ENCODE measurements at places on chromosomes 3 and 15.

DNA sequence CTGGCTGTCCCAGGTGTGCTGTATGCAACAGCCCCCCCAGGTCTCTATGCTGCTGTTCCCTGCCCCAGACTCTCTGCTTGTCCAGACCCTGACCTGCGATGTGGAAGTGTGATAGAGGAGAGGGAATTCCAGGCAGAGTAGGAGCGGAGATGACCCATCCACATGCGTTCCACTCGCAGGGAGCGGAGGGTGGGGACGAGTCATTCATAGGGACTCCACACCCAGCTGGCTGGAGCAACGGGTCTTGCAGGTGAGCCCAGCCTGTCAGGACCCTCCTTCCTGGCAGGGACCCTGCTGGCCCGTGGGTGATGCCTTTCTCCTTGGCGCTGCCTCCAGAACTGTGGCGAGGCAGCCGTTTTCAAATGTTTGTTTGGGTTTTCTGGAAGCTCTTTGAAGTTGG lies 58.8 kb downstream of the CEMIP start:
- no peak for DNase-seq

- no peak for DNase-seq
Measured at GRCh38 chr3:57966829-57967228, 41.4 kb upstream of the FLNB start.

DNA sequence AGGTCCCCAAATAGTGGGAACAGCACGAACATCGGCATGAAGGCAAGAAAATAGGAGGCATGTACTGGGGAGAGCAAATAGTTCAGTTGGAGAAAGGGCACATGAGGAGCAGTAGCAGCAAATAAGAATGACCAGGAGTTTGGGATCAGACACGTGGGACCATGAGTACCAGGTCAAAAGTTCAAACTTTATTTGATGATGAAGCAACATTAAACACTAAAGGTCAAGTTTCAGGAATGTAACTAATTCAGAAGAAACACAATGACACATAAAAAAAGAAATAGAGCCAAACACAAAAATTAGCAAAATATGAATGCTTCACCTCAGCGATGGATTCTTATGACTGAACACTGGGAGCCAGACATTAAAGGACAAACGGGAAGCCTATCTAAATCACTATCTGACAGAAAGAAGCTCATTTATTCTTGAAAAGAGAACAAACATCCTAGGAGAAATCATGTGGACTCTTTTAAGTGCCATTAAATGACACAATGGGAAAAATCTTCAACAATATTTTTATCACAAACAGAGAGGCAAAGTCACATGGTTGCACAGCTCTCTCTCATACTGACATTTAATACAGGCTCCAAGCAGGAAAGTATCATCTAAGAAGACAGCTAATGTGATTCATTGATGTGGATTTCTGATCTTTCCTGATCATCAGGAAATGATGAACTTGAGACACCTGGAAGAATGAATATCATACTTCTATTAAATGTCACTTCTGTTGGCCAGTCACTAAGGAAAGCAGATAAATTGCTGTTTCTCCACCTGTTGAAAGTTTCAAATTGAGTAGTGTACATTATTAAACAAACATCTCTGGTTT lies 216.9 kb upstream of the THBS1 start:
- no peak for DNase-seq

- no peak for DNase-seq
Measured at GRCh38 chr3:127770671-127771355, 51.5 kb downstream of the MGLL start.

DNA sequence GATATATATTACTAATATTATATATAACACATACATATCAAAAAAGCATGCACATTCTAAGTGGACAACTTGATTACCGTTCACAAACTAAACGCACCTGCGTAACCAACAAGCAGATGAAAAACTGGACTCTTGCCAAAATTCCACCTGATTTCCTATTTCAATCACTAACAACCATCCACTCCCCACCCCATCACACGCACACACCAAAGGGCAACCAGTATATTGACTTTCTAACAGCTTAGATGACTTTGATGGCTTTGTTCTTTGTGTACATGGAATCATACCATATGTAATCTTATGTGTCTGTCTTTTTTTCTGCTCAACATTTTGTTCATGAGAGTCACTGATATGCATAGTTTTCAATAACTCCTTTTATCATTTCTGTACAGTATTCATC lies 496.8 kb upstream of the ARRDC4 start:
- DNase-seq: no peak

DNA sequence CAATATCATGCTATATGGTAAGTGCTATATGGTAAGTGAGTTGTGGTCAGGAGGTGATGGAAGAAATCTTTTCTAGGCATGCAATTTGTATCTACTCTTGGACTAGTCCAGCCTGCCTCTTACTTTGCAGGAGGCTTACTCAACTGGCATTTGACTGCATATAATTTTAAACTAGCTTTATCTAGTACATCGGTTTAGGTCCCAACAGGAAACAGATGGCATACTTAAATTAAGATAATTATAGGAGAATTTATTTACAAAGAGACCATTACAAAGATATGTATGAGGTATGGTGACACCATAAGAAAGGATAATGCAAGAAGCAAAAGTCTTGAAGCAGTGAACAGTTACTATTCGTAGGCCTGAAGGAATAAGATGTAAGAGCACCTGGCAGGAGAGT lies 7.8 kb downstream of the SLC28A2 start:
- DNase-seq: no peak

GRCh38 chr15:48798319-48798718 lies 12.6 kb downstream of the CEP152 start:
- DNase-seq: no peak

DNA sequence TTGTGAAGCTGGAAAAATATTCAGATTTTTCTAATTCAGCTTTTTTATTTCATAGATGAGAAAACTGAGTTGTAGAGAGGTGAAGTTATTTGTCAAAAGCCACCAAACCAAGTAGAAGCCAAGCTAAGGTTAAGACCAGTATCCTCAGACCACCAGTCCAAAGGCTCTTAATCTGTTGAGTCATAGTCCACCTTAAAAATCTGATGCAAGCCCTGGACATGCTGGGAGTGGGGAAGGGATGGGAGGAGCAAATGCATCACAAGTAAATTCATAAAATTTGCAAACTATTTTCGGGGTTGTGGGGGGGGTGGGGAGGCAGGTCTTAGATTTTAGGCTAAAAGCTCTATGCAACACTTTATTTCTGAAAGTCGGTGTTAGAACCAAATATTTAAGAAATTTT lies 307.7 kb upstream of the SEMA6D start:
- no peak for DNase-seq

GRCh38 chr15:34109797-34110663 lies 8.1 kb downstream of the PGBD4 start:
- DNase-seq: no peak

DNA sequence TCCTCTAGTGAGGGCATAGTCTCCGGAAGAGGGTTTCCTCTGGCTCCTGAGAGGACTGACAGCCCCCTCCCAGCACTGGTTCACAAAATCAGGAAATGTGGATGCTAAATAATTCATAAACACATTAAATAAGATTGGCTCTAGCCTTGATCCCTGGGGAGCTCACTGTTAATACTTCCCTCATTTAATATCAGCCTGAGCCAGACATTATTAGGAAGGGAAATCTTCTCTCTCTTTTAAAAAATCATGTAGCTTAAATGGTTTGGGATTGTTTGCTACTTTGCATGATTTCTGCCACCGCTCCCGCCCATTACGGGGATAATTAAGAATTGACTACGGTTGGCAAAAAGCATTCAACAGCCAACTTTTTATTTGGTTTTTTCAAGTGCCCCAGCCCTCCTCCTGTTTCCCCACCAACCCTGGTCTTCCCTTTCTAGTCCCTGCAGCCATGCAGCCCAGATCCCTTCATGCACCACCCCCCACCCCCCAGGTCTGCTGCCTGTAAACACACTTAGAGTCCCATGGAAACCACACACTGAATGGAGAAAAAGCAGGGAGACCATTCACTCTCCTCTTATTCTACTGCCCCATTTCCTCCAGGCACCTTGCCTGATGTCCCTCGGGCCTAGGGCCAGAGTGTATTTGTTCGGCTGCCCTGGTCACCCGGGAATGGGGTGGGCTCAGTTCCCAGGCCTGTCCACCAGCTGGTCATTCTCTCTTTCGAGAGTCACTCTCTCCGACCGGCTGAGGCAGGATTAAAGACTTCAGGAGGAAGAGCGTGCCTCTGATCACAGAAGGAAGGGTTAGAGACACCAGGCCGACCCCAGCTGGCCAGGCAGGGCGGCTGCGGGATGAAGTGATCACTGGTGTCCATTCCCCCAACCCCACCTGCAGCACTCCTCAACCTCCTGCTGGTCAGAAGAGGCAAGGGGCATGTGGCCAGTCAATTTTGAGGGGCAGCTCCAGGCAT lies 45.1 kb downstream of the SEMA5B start:
- no peak for DNase-seq

DNA sequence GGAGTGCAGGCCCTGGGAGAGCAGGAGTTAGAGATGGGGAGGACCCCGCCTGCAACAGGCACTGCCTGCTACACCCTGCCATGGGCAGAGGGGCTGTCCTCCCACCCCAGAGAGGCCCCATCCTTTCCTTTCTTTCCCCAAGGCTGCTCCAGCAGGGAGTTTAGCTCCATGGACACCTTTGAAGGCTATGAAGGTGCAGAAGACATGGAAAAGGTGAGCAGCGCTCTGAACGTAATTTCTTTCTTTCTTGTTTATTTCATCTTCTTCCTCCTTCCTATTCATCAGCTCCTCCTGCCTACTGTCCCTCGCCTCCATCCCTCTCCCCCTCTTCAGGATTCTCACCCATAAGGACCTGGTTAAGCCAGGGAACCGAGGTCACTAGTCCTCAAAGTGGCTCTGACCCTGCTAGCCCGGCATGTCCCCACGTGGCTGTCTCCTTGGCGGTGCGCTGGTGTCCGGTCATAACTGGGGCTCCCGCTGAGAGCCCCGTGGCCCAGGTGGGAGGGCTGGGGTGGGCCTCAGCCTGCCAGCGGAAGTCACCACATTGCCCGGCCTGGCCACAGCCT lies 16.0 kb upstream of the ADIPOQ start:
- no peak for DNase-seq

GRCh38 chr15:100949691-100950090 lies 30.5 kb downstream of the LRRK1 start:
- DNase-seq: no peak

DNA sequence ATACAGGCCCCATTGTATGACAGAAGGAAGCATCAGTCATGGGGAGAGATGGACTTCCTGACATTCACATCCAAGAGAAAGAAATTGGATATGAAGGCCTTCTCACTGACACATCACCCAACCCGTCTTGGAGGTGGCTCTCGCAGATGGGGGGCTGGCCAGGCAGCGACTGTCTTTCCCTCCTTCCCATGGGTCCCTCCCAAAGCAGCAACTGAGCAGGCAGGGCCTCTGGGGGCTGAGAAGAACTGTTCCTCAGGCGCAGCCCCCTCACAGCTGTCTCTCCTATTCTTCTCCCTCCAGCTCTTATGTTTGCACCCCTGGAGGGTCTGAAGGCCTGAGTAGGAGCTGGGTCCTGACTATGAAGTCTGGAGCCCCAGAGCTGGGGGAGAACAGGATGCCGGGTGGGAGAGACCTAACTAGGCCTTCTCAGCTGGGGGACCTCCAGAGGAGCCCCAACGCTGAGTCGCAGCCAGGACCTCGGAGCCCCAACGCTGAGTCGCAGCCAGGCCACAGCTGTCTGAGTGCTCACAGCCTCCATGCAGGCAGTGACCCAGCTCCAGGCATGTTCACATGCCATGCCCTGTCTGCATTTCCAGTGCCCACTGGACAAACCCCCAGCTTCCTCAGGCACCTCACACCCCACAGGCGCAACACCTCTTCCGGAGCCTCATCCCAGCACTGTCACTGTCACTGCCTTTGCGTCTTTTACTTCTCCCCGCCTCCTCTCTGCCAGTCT lies 29.6 kb downstream of the UMPS start:
- no peak for DNase-seq

- no peak for DNase-seq
Measured at GRCh38 chr15:26460165-26460564, 312.7 kb downstream of the GABRB3 start.

- no peak for DNase-seq
Measured at GRCh38 chr15:100842756-100843730, 36.6 kb upstream of the ALDH1A3 start.

- DNase-seq: peak; percentile 64
Measured at GRCh38 chr15:67035886-67036285, 29.5 kb upstream of the SMAD3 start.

GRCh38 chr3:51471775-51472652 lies 27.8 kb downstream of the DCAF1 start:
- DNase-seq: no peak

DNA sequence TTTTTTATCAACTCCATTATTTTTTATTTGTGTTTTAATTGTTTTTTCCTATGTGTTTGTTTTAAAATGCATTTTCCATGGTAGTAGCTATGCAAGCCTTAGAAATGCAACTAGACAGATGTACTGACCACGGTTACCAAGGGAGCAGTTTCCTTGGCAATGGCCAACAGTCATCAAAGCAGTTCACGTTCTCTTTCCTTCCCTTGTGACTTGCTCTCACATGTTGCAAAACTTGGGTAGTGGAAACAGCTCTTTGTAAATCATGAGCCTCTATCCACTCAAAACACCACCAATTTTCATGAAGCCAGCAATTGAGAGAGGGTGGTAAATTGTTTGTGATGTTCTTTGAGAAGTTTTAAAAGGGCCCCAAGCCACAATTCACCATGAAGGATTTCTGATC lies 499.4 kb upstream of the MDFIC2 start:
- DNase-seq: no peak

DNA sequence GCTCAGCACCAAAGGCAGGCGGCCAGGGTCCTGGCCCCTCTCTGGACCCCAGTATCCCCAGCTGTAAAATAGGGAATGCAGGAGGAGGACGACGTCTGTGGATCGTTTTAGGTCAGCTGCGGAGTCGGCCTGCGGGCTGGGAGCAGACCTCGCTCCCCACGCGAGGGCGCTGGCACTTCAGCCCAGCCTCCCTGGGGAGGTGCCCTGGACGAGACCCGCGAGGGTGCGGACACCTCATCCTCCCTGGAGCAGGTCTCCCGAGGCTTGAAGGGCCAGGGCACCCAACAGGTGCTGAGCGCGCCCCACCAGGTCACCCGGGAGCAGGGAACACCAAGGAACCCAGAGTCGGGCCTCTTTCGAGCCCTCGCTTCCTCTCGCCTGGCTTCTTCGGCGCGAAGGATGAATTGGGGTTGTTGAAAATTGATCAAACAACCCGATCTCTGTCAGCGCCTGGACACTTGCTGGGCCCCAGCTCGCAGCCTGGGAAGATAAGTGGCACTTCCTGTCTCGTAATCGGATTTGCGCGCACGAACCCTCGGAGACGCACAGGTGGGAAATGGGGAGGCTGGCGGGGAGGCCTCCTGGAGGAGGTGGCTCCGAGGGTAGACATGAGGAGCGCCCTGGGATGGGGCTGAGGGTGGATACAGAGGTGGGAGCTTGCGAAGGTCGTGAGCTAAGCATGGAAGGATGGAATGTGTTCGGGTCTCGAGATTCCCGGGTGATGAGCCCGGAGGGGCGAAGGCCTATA lies 588 bp upstream of the VIPR1 start:
- no peak for DNase-seq

DNA sequence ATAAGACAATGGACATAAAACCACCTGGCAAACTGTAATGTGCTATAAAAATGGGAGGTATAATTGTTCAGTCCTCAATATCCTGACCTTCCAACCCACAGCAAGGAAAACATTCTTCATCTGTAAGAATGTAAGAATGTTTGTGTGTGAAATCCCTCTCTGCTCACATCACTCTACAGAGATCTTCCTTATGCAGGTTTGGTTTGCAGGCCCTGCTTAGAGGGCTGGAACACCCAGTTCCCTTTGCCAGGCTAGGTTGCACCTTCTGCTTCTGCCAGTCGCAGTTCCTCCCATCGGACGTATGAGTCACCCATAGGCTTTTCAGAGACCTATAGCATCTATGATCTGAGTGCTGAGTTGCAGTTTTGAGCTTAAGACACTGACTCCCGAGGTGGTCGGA lies 24.1 kb upstream of the MINAR1 start:
- DNase-seq: no peak

Measured in HFF-Myc (cell line).